ENCODE measurements at places on chromosomes 2 and 18.
A peak's percentile ranks its signal among the peaks of the same experiment; 100 is the strongest.

DNA sequence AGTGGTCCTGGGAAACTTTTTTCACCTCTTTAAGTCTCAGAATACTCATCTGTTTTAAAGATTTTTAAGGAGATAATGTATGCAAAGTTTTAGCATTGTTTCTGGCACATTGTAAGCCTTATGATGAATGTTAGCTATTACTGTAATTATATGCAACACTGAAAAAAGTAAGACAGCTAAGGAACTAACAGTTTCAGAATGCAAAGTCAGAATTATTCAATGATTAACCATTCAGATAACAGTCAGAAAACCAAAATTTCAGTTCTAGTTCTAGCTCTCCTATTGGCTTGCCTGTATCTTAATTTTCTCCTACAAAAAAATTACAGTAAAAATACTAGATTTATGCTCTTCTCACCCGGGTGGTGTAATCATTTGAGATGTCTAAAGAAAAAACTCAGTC, 101.1 kb downstream of the SLC4A10 start:
- no peak for DNase-seq

DNA sequence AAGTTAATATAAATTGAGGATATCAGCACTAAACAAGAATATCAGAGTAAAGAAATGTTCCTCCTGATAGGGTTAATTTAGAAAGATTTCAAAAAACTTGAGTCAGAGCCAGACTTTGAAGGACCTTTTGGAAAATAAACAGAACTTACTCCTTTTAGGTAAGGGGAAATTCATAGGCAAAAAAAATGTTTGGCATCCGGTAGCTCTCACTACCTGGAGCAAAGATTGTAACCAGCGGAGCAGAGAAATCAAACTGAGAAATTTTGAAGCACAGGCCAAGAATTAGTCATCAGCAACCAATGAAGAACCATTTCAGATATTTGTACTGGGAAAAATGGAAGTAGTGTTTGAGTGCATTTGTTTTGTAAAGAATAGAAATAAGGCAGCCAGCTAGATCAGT, 113.0 kb downstream of the ICA1L start:
- DNase-seq: no peak

DNA sequence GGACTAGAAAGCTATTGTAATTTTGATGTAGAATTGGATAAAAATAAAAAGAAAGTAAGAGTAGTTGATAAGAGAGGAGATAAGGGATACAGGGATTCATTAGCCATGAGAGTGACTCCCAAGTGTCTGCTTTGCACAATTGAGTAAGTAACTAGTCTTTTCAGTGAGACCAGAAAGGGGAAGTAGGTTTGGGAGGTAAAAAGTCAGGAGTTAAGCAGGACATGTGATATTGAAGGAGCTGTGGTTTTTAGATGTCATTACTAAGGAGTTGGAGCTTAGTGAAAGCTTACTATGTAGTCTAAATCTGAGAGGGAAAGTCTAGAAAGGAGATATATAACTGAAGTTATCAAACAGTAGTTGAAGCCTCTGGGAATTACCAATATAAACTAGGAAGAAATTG, 93.4 kb downstream of the SLC5A7 start:
- no peak for DNase-seq

DNA sequence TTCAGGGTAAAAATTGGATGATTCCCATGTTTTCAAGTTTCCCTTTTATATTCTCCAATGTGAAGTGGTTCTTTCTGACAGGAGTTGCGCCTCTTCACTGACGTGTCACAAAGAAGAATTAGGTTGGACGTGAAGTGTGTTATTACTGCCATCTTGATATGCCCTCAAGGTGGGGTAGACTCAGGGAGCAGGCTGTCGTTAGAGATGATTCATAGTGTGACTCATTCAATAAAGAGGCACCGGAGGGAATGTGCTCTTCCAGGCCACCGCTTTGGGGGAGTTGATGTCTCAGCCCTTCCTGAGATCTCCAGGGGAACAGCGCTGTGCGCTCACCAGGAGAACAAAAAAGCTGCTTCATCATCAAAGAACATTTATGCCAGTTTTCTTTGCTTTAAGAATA, 3.6 kb upstream of the DGKD start:
- DNase-seq: peak; percentile 97

DNA sequence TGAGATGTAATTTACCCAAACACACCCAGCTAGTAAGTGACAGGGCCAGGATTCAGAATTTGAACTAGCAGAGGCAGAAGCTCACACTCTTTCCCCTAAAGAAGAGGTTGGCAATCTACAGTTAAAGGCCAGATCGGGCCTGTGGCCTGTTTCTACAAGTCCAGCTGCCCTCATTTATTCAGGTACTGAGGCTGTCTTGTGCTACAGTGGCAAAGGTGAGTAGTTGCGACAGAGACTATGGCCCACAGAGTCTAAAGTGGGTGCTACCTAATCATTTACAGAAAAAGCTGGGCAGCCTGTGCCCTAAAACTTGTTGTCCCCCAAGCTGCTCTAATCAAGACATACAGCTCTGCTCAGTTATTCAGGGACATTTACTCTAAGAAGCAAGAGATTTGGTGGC, 86.8 kb downstream of the RTN4 start:
- no peak for DNase-seq

Measured in MCF 10A (cell line).